ENCODE measurements at places on chromosomes 16 and 17.
A peak's percentile ranks its signal among the peaks of the same experiment; 100 is the strongest.

- DNase-seq: peak; percentile 4
These were observed 59.4 kb downstream of the NUP93 start for GRCh38 chr16:56789360-56789759.

GRCh38 chr17:32927724-32928585, at the start of gene TMEM98:
Gene TMEM98, plus strand, starts transcription at chr17:32928153. Its CDS starts 3,376 bp downstream, at chr17:32931529.
- DNase-seq: no peak

DNA sequence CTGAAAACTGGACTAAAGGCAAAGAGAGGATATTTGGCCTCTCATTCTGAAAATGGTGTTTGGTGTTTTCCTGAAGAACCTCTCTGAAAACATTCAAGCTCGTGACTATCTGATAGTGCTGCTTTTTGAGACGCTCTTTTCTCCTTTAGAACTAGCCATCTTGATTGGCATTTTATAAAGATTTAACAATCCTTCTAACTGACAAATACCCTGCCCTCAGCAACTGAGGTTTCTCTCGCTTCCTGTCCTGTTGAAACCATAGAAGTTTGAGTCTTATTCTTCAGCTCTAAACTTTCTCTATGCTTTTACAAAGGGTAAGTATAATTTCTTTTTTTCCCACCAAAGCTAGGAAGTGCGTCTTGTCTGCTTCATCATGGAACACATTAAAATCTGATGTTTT, 13.3 kb downstream of the CNEP1R1 start:
- no peak for DNase-seq

DNA sequence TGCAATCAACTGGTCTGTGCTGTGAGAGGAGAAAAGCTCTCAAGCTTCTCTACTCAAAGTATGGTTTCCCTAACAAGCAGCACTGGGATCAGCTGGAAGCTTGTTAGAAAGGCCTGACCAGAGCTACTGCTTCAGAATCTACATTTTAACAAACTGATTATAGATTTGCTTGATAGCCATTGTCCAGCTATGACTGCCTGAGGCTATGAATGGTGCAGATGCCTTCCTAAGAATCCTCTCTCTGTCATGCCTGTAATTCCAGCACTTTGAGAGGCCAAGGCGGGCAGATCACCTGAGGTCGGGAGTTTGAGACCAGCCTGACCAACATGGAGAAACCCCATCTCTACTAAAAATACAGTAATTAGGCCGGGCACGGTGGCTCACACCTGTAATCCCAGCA, 28.6 kb downstream of the PKD1L3 start:
- no peak for DNase-seq

- DNase-seq: no peak
These were observed 365.7 kb upstream of the PMFBP1 start for GRCh38 chr16:72537664-72538063.

Data from stimulated activated naive CD4-positive, alpha-beta T cell treated with Interleukin-2 at 50 U/mL for 16 hours (primary cell).